ENCODE measurements at places on chromosomes 11 and 22.

DNA sequence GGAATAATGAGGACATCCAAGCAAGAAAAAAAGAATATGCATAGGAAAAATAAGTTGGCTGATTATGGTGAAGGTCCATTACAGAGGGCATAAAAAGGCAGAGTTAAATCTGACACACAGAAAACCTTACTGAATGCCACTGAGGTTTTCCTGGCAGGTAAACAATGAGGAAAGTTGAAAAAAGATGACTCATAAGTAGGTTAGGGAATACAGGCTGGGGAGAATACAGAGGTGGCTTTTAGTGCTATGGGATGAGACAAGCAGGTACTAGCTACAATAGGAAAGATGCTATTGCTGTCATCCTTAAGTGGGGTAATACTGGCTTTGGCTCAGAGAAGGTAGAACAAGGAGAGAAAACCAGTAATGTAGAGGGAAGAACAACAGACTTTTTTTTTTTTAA, 44.7 kb downstream of the CSTF3 start:
- no peak for DNase-seq

DNA sequence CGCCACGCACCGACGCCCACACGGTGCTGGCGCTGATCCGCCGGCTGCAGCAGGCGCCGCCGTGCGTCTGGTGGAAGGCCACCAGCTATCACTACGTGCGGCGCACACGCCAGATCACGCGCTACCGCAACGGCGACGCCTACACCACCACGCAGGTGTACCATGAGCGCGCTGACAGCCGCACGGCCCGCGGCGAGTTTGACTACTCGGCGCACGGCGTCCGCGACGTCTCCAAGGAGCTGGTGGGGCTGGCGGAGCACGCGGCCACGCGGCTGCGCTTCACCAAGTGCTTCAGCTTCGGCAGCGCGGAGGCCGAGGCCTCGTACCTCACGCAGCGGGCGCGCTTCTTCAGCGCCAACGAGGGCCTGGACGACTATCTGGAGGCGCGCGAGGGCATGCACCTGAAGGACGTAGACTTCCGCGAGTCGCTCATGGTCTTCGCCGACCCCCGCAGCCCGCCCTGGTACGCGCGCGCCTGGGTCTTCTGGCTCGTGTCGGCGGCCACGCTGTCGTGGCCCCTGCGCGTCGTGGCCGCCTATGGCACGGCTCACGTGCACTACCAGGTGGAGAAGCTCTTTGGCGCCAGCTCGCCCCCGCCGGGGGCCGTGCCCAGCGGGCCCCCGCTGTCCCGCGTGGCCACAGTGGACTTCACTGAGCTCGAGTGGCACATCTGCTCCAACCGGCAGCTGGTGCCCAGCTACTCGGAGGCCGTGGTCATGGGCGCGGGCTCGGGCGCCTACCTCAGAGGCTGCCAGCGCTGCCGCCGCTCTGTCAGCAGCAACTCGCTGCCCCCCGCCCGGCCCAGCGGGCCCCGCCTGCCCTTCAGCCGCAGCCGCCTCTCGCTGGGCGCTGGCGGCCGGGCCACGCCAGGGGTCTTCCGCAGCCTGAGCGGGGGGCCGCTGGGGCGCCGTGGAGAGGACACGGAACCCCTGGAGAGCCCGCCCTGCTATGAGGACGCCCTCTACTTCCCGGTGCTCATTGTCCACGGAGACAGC, 3.2 kb downstream of the TMEM151A start:
- DNase-seq: no peak

- no peak for DNase-seq
These were observed 61.0 kb downstream of the TNRC6B start for GRCh38 chr22:40238425-40239344.

- DNase-seq: no peak
These were observed 9.8 kb downstream of the THAP12 start for GRCh38 chr11:76371170-76371569.

GRCh38 chr11:94885133-94885532, 88.2 kb downstream of the CWC15 start:
- no peak for DNase-seq

GRCh38 chr11:126214841-126215240, 3.3 kb downstream of the FAM118B start:
- DNase-seq: no peak

DNA sequence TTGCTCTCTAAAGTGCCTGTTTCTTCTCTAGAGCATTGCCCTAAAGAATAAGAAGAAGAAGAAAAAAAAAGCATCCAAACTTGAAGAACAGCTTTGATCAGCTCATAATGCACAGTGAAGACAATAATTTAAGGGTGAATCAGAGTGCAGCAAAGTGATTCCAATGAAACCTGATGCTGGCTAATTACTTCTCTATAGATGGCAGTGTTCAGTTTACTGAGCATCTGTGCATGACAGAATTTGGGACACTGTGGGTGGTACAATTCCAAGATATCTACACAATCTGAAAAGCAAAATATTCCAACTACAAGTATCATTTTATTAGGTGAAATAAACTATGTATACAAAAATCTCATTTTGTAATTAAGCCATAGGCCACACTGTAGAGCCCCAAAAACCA, 450.5 kb upstream of the CCDC90B start:
- DNase-seq: peak; percentile 7

DNA sequence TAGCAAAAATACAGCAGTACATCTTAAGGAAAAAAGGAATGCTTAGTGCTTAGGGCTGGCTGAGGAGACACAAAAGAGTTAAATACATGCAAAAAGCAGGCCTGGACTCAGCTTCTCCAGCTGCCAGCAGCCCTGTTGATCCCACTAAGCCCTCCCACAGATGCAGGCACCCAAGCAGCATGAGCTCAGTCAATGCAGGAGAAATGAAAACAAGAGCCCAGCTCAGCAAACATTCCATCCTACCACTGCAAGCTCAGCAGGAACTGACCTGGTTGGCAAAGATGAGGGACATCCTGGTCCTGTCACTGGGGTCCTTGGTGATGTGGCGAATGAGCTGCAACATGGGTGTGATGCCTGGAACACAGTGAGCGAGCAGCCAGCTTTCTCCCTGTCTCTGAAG, 5.8 kb downstream of the CYB5R2 start:
- DNase-seq: no peak

GRCh38 chr11:94794287-94795168, 26.4 kb downstream of the AMOTL1 start:
- DNase-seq: no peak

- DNase-seq: no peak
These were observed 172.3 kb downstream of the LDLRAD3 start for GRCh38 chr11:36116161-36116560.

GRCh38 chr11:27874998-27875830, 175.0 kb upstream of the BDNF start:
- no peak for DNase-seq

- DNase-seq: no peak
These were observed 1.7 kb downstream of the CTSD start for GRCh38 chr11:1761857-1762536.

GRCh38 chr11:114587398-114587953, 8.1 kb downstream of the NXPE4 start:
- no peak for DNase-seq

- DNase-seq: no peak
These were observed 7.8 kb downstream of the SIGIRR start for GRCh38 chr11:406796-407650.

DNA sequence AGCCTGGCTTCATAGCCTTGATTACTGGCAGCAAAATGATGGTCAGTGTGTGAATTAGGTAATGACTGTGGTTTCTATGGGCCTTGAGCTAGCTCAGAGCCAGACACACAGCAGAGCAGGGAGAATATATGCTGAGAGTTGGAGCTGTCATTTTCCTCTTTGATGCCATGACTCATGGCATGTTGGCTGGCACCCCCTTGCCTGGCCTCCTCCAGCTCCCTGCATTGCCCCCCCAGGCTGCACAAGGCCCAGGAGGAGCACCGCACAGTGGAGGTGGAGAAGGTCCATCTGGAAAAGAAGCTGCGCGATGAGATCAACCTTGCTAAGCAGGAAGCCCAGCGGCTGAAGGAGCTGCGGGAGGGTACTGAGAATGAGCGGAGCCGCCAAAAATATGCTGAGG, 20.3 kb upstream of the RRM1 start:
- DNase-seq: no peak

GRCh38 chr11:111299101-111300026, 1.0 kb downstream of the POU2AF3 start:
- DNase-seq: peak; percentile 10

DNA sequence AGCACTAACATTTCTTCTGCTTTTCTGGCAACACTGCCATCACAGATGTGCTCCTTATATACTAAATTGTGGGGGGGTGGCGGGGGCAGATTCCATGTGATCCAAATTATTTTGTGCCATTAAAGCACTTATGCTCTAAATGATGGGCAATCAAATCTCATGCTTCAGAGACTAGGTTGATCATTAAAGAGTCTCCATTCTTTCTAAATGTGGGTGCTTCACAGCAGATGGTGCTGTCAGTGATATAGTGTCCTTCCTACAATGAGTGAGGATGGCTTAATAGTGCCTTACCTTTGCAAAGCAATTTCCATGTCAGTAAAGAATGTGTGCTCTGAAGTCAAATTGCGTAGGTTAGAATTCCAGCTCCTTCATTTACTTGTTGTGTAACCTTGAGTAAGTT, 589.8 kb downstream of the ETS1 start:
- no peak for DNase-seq

DNA sequence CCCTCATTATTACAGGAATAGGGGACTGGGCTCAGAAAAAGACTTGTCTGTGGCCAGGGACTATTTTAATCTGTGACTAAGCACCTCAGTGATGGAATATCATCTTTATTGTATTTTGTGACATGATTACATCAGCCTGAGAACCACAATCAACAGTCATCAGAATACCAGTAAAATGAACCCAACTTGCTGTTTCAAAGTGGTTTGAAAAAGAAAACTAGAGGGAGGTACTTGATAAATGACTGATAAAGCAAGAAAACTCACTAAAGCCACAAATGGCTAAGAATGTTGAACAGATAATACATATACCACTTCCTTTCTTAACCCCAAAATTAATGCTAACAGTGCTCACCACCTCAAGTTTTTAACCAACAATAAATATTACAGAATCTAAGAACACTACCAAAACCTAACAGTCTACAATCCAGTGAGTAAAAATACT, 155.7 kb downstream of the ATG16L2 start:
- no peak for DNase-seq

GRCh38 chr11:85759915-85760314, 51.0 kb downstream of the SYTL2 start:
- DNase-seq: no peak

DNA sequence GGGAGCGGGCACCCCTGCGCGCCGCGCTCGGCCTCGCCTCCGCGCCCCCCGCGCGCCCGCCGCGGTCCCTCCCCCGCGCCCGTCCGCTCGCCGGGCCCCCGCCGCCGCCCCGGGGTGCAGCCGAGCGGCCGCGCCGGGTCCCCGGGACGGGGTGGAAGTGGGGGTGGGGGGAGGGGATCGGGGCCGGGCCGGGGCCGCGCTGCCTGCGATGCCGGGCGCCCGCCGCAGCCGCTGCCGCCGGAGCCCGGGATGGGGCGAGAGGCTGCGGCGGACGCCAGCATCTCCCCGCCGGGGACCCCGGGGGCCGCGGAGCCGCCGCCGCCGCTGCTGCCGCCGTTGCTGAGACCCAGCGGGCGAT, 365 bp downstream of the MGAT3 start:
- DNase-seq: no peak

GRCh38 chr11:125090816-125091215, 20.6 kb downstream of the TMEM218 start:
- no peak for DNase-seq

DNA sequence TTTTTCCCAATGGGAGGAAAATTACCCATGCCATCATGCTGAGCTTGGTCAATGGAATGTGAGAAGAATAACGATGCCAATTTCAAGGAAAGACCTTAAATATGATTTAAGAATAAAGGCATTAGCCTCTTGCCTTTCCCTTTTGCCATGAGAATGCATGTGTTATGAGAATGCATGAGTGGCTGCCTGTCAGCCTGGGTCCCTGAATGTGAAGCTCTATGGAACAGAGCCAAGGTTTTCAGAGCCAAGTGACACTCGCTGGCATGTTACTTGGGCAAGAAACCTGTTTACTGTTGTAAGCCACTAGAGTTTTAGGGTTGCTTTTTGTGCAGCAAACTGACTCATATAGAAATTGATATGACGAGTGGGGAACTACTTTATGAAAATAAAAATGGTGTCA, 75.7 kb downstream of the JRKL start:
- DNase-seq: no peak

GRCh38 chr11:130940706-130941105, 24.4 kb upstream of the SNX19 start:
- DNase-seq: no peak

- no peak for DNase-seq
These were observed 547.2 kb upstream of the CHORDC1 start for GRCh38 chr11:90770007-90770406.

GRCh38 chr11:70399681-70400112, 1.4 kb downstream of the CTTN start:
- DNase-seq: no peak

GRCh38 chr11:680970-681369, 14.1 kb downstream of the DEAF1 start:
- peak; percentile 26 for DNase-seq
